Stimulated activated CD8-positive, alpha-beta memory T cell treated with anti-CD3 and anti-CD28 coated beads, Interleukin-4, amount 100 ng/mL, for 48 hours (primary cell): ENCODE measurements at places on chromosomes 7 and 10.

- DNase-seq, result no peak
Measured at GRCh38 chr10:4450981-4451908, 374.8 kb upstream of the AKR1E2 start.

DNA sequence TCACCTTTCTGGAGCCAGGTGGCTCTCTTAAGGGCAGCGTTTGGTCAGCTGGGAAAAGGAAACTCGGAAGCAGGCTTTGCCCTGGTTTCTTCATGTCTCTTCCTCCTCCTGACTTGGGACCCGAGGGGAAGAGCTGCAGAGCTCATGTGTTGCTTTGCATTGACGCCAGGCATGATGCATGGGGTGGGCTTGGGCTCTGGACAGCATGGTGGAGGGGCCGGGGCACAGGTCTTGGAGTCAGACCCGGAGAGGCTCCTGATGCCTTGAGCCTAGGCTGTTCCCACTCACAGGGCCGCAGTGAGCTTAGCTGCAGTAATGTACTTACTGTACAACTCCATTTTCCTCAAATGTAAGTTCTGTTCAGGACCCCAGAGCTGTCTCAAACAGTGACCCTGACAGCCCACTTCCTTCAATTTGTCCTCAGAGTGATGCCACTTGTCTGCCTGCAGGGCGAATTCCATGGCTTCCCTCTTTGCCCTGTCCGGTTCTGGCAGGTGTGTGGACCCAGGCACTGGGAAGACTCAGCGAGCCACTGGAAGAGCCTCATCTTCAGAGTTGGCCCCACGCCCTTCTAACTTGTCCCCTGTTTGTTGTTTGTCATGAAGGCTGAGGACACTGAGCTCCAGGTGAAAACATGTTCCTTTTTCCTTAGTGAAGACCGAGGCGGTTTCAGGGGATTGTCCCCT, 50.2 kb downstream of the ZNF467 start:
- no peak for DNase-seq

DNA sequence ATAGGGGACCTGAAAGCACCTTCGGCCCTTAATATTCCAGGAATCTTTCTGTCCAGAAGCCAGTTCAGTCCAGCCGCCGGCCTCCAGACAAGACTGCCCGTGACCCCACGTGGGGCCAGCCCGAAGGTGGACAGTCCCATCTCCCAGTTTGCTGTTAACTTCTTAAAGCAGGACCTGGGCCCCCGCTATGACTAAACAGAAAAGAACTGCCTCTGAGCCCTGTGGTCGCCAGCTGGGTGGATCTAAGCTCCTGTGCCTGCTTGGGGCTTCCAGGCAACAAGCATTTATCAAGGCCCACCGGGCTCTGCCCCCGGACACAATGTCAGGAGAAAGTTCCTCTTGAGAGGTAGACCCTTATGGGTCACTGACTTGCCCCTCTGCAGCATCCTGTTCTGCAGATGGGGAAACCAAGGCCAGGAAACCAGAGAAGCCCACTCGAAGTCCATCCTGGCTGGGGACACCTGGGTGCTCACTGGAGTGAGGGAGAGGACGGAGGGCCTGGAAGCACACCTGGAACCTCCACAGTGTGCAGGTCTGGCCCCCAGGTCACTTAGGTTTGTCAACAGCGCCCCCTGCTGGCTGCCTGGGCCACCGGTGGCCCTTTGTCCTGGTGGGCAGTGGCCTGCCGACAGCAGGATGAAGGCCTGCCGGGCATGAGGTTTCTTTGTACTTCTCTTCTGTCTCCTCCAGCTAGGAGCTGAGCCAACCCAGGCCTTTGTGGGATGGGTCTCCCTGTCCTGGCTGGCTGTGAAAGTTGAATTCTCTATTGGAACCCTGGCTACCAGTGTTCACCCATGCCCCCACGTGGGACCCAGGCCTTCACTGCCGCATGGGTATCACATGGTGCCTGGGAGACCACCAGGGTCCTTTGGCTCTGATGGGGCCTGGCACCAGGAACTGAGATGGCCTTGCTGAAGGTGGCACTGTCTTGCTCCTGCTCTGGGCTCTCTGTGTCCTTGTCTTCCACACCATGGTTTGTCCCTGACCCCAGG, 128.0 kb downstream of the ZMIZ1 start:
- DNase-seq, result peak; percentile 92

GRCh38 chr7:8147760-8148463, 114.1 kb downstream of the ICA1 start:
- DNase-seq, result no peak

- DNase-seq, result no peak
Measured at GRCh38 chr10:117723343-117723742, 180.8 kb downstream of the EMX2 start.

GRCh38 chr7:157668221-157668883, 331.5 kb downstream of the DNAJB6 start:
- DNase-seq, result no peak

DNA sequence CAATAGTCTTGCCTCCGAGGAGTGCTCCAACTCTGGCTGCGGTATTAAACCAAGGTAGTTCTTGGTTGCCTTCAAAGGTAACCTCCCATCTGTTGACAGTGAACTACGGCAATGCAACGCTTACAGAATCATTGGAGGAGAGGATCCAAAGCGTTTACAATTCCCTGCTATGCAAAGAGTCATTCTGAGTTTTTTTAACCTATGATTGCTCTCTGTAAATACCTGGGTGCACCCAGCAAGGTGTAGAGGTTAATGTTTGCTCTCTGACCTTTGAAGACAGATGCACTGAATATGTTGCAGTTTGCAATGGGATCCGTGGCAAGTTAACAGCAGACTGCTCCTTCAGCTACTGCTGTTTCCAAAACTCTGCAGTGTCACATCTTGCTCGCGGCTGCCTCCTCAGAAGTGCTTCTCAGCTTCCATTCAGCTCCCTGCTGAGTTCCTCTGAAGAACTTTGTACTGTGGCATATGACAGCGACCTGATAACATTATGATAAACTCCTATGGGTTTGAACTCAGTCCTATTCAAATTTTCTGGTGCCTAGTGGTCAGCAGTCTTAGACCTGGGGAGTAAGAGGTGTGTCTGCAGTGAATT, 29.0 kb downstream of the KIAA1217 start:
- no peak for DNase-seq

- no peak for DNase-seq
Measured at GRCh38 chr10:78371136-78371535, 337.5 kb downstream of the RPS24 start.

GRCh38 chr7:117320523-117320922, 2.3 kb downstream of the WNT2 start:
- no peak for DNase-seq

DNA sequence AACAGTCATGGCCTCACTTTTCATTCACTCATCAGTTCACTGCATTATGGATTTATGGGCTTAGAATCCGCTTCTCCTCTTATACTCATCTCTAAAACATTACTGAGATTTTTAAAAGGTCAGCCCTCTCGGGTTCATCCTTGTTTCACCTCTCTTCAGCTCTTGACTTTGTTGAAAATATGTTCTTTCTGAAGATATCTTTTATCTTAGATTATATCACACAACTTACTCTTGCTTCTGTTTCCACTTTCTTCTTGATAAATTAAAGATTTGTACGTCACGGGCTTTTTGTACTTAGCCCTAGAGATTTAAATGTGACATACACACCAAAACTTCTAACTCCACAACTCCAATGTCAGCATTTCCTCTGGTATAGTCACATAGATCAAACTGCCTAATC, 342.5 kb upstream of the TMEM229A start:
- DNase-seq, result no peak

DNA sequence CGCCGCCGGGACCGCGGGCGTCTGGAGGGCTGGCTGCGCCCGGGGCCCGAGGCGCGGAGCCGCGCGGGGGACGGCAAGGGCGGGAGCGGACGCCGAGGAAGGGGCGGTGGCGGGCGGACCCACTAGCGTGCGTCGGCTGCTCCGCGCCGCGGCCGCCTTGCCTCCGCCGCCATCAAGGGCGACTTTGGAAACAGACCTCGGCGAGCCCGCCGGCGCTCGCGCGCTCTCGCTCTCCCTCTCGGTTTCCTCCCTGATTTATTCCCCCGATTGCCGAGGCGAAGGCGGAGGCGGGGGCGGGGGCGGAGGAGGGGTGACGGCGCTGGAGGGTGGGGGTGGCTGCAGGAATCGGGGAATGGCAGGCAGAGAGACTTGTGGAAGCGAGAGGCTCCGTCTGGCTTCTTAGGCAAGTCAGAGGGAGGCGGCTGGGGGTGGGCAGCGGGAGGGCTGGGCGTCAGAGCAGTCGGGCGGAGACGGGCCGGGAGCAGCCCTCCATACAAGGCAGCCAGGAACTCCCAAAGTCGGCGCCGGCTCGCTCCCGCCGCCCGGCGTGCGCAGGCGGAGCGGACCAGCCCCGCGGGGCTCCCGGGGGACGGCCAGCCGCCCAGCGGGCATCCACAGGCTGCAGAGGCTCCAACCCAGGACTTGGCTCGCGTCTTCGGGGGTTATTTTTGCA, at the start of gene CACNA2D1:
CACNA2D1 (minus strand) TSS at position 231 of the 673 bp plus-strand sequence.
- DNase-seq, result peak; percentile 24

DNA sequence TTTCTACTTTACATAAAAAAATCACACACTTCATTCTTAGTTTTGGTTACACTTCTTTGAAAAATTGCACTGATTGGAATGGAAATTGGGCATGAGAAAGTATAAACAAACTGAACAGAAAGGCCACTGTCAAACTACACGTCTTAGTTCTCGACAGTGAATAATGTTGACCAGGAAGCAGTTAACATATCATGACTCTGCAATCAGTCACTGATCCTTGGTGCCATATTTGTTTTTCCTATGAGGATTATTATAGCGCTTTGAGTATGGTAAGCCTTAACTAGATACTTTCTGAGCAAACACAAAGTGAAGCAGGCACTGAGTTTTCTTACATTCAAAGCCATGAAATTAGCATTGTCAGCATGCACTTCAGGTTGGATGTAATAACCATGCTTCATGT, 495.1 kb upstream of the ANKRD30A start:
- DNase-seq, result no peak

DNA sequence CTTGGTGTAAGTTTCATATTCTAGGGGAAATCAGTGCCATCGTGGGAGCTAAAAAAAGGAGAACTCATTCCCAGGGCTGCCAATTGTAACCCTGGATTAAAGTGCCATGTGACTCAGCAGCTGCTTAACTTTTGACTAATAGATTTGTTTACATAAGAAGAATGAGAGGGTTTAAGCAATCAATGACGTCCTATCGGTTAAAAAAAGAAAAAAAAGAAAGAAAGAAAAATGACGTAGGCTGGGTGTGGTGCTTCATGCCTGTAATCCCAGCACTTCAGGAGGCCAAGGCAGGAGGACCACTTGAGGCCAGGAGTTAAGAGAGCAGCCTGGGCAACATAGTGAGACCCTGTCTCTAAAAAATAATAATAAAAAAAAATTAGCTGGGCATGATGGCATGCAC, 116.2 kb upstream of the AFAP1L2 start:
- DNase-seq, result no peak

- no peak for DNase-seq
Measured at GRCh38 chr7:96921231-96921630, 84.1 kb upstream of the DLX6 start.

- no peak for DNase-seq
Measured at GRCh38 chr7:149067869-149068268, 22.6 kb downstream of the ZNF786 start.

- no peak for DNase-seq
Measured at GRCh38 chr7:34208878-34209621, 303.7 kb downstream of the BMPER start.
